K562 (cell line): ENCODE measurements at places on chromosomes 7 and 10.

DNA sequence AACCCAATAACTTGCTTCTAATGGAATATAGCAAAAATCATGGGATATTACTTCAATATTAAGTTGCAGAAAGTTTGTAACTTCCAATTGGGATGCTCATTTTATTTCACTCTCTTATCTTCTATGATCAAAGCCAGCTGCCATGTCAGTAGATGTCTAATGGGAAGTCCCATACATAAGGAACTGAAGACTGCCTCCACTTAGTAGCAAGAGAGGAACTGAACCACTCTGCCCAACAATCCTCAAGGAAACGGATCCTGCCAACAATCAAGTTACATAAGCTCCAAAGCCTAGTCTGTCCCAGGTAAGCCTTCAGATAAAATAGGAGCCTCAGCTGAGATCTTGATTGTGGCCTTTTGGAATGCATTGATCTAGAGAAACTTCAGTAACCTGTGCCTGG lies 431.5 kb upstream of the PCDH15 start:
- DNase-seq: no peak

DNA sequence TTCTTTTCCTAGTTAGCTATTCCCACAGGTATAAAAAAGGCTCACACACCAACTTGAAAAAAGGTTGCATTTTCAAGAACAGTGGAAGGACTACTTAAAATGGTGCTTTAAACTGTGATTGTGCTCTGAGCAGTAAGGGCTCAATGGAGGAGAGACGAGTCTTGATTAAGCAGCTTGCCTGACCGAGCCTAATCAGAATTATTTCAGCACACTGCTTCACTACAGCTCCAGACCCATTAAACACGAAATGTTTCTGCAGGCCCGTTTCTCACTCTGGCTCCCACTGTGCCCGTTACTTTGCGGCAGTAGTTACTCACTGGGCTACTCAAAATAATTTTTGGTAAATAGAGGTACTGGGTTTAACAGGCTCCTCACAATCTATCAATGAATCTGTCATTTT lies 126.0 kb downstream of the NRCAM start:
- DNase-seq: no peak

DNA sequence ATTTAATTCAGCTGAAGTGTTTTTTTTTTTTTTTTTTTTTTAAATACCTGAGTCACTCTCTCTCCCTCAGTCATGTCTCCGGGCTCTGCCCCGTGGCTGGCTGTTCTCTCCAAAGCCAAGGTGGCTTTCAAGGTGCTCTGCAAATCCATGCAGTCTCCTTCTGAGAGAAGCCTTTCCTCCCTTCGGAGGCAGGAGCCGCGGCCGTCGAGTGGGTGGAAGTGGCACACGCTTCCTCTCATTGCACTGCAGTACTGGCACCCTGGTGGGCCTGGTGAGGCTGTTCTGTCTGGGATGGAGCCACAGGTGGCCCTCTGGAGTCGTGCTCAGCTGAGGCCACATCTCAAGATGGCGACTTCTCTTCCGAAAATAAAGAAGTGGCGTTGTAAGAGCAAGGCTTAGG lies 221.8 kb downstream of the GLRX3 start:
- no peak for DNase-seq

- DNase-seq: no peak
Observed at GRCh38 chr10:96646751-96647166, 59.9 kb upstream of the TM9SF3 start.

GRCh38 chr10:11863353-11864109 lies 40.4 kb downstream of the PROSER2 start:
- DNase-seq: no peak
